Brain (organoid and tissue), 16 donors: ENCODE measurements at places on chromosomes 3 and 15. TPM values are rescaled to one million over a fixed set of nuclear protein-coding genes. Genes with fewer than 3 reads are reported as not detected.

Gene KLF15
- polyA plus RNA-seq = 11.0 TPM

Gene TTC23
- 3.4 TPM for polyA plus RNA-seq

Gene COL7A1
- polyA plus RNA-seq = 1.5 TPM

Gene SEMA3F
- polyA plus RNA-seq = 15.3 TPM

- DNase-seq = no peak
These were observed 118.4 kb downstream of the ATP1B3 start for GRCh38 chr3:141994856-141995255.

- no peak for DNase-seq
These were observed 687.0 kb upstream of the NECTIN3 start for GRCh38 chr3:110384601-110385000.

DNA sequence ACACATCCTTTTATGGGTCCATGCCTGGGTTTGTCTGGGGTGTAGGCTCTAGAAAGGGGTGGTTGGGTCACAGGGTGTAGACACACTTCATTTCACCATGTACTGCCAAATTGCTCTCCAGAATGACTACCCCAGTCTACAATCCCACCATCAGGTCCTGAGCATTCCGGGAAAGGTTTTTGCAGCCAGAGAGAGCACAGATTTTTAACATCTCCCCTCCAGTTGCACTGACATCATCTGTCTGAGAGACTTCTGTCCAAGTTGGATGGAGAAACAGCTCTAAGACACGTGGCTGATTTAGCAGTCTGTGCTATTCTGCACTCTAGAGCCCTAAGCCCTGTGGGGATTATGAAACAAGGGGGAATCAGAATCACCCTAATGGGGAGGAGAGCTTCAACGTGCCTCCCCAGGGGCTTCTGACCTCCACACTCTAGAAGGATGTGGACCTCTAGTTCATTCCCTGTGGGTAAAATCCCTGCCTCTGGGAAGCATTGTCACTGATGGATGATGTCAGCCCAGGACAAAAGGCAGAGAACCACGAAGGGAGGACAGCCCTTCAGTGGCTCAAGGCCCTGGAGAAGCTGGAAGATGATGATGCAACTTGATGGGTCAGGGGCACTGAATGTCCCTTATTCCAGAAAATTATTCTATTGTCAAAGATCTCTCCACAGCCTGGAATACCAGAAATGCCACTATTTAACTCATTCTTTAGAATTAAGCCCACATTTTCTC, 71.5 kb downstream of the CD200R1L start:
- no peak for DNase-seq

DNA sequence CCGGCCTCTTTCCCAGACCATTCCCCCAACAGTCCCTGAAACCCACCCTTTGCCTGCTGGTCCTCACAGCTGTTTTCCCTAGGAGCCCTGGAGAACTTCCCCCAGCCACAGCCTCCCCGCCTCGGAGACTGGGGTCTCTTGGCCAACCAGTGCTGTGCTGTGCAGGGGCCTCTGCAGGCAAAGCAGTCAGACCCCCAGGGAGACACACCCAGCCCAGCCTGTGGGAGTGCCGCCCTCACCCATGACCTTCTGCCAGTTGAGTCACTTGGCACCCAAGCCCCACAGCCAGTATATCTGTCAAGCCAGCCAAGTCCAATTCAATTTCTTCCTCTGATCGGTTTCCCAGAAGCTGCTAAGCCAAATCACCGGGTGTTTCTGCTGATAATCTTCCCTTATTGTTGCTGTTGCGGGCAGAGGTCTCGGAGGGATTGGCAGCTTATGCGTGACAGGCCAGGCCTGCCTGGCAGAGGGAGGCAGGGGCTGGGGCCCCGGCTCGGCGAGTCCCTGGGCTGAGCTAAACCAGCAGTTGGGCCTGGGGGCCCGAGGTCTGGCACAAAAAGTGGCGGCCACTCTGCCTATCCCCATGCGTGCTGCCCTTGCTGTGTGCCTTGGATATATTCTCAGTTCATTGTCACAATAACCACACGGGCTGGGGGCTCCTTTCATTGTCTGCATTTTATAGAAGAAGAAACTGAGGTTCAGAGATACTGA, 65.6 kb upstream of the SLC6A1 start:
- DNase-seq = peak; percentile 68

- DNase-seq = no peak
These were observed 73.7 kb downstream of the RAB7A start for GRCh38 chr3:128799653-128800052.

- DNase-seq = no peak
These were observed 31.2 kb downstream of the INTS14 start for GRCh38 chr15:65579762-65580161.

GRCh38 chr15:71223516-71223915, 108.2 kb downstream of the THSD4 start:
- DNase-seq = no peak

- DNase-seq = no peak
These were observed 265.9 kb downstream of the OCA2 start for GRCh38 chr15:27833178-27833577.

- no peak for DNase-seq
These were observed 7.0 kb downstream of the TLR9 start for GRCh38 chr3:52218454-52218853.

GRCh38 chr3:83956431-83956830, 1002.4 kb upstream of the CADM2 start:
- DNase-seq = no peak

DNA sequence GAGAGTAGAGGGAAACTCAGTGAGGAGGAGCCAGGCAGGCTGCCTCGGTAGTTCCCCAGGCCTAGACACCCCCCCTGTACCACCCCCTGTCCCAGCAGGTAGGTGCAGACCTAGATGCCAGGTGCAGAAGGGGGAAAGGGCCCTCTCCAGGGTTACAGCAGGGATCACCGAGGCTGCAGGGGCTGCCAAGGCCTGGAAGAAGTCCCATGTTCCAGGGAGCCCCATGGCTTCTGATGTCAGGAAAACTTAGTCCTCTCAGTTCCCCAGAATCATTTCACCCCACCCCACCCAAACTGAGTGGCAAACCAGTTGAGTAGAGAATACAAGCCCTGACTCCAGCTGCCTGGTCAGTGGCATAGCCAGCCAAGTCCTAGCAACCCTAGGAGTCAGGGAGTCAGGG, 7.4 kb upstream of the SEMA3B start:
- no peak for DNase-seq

GRCh38 chr15:37695719-37696118, 238.7 kb upstream of the TMCO5A start:
- no peak for DNase-seq

DNA sequence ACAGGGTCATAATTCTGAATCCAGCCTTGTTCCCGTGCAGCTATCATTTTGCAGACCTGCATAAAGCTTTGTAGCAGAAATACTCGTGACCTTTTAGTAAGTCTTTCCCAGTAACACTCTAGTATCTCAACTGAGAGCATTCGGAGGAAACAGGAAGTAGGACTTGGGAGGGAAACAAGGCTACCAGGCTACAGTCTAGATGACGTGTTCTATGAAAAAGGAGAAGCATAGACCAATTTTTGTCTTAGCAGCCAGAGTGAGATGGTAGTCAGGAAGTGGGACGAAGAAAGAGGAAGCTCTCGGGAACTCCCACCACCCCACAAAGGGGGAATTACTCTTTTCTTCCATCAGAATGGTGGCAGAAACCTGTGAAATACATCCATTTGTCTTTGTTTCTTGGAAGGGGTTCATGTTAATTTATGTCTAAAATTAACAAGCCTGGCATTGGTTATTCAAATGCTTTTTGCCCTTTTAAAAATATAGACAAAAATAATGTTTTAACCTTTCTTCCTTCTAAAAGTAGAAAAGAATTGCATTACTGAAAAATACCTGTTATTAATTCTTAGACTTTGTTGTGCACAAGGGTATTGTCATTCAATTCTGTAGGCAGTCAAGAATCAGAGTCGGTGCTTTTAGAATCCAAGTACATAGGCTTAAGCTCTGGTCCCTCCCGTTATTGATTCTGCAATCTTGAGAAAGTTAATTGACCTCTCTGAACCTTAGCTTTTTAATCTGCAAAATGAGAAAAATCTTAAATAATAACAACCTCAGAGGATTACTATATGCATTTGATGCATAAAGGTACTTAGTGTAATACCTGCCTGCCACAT, 1.6 kb upstream of the SUCNR1 start:
- no peak for DNase-seq

DNA sequence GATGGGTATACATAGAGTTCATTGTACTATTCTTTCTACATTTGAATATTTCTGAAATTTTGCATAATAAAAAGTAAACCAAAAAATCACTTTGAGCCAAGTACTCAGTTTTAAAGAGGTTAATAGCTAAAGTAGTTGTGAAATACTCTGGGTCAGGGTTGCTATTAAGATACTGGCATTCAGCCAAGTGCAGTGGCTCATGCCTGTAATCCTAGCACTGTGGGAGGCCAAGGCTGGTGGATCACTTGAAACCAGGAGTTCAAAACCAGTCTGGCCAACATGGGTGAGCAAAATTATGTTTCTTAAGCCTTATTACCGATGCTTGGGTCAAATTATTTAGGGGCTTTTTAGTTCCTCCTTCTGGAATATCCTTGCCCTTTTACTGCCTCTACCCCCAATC, 122.0 kb upstream of the MELTF start:
- DNase-seq = no peak

DNA sequence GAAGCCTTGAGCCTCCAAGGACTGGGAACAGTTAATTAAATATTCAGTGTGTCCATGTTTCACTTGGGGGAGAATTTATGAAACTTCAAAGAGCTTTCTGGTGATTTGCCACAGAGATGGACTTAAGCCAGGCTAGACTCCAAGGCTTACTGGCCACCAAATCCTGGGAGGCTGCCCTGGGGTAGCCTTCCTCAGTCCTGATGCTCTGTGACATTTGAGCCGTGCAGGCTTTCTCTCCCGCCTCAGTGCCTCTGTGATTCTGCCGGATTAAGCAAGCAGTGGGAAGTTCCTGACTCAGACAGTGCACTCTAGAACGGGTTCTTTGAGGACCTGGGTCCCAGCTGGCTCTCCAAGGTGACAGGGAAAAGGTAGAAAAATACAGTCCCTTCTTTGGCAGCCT, 314.7 kb upstream of the ICE2 start:
- DNase-seq = no peak

DNA sequence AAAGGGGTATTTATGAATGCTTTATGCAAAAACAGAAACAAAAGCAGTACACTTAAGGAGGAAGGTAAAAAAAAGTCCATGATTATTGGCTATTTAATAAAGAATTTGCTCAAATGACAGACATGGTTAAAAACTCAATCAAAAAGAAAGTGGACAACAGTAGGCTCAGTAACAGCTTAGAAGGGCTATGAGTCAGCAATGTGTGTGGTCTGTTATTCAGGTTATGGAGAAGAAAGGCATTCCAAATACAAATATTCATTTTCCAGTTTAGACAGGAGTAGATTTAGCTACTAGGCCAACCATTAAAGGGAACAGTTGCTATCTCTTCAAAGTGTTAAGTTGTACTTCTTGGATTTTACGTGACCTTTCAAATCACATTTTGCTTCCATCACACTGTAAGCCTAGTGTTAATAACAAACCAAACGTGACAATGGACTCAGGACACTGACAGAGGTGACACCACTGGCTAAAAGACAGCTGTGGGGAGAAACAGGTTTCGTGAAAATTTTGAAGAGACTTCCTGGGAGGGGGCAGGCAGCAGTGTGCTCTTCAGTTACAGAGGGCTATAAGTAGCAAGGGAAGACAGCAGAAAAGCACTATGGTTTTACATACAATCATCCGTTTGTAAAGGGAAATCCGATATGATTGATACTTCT, 41.7 kb upstream of the MYO5C start:
- no peak for DNase-seq

- DNase-seq = no peak
These were observed 4.2 kb downstream of the KLF13 start for GRCh38 chr15:31330836-31331235.

GRCh38 chr3:81910244-81910852, 148.9 kb upstream of the GBE1 start:
- peak; percentile 35 for DNase-seq
